ENCODE measurements at places on chromosomes 7 and 10.

DNA sequence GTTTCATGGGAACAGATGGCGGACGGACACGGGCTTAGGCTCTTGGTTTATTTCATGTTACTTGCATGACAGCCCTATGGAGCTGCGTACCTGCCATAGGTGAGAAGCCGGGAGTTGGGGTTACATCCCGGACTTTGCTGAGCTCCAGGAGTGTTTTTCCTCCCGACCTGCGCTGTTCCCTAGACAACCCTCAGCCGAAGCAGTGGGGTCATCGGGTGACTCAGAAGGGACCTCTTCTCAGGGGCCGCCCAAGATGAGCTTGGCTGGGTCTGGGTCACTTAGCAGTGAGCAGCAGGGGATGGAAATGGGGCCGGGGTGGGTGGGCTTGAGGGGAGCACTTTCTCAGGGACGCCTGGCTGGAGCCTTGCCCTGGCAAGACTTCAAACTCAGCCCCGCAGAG, 11.9 kb downstream of the CUX1 start:
- no peak for DNase-seq

DNA sequence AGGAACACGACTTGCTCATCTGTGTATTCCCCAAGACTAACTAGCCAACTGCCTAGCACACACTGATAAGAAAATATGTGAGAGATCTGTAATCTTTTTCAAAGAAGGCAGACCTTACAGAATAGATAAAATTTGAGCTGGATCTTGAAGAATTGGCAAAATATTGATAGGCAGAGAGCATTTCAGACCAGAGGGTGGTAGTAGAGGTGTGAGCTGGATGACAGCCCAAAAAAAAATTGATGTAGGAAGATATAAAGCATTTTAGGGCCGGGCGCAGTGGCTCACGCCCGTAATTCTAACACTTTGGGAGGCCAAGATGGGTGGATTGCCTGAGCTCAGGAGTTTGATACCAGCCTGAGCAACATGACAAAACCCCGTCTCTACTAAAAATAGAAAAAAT, 1.2 kb upstream of the ZNF746 start:
- DNase-seq = no peak

GRCh38 chr10:113213035-113213434, 263.0 kb downstream of the TCF7L2 start:
- DNase-seq = no peak

- DNase-seq = no peak
These were observed 1.9 kb upstream of the EN2 start for GRCh38 chr7:155455776-155456737.

DNA sequence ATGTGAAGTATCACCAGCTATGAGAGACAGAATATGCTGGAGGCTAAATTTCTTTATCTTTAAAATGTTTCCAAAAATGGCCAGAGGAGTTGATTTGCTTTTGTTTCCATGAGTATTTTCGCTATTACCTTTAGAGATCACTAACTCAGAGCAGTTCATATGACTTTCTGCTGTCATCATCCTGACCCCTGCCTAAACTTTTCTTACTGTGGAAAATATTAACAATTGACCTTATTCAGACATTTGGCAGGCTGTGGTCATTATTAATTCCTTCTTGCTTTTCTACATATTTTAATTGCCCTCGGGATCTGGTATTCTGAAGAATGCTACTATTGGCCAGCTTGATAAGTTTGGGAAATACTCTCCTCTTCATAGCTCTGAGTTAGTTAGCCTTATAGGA, 156.5 kb downstream of the EXOC4 start:
- no peak for DNase-seq

- no peak for DNase-seq
These were observed at the start of gene FGL2 for GRCh38 chr7:77199013-77199966. Gene FGL2, minus strand, starts transcription at chr7:77199819. Its CDS starts 26 bp downstream, at chr7:77199793.

GRCh38 chr7:134174795-134175261, 47.7 kb downstream of the LRGUK start:
- DNase-seq = peak; percentile 29

DNA sequence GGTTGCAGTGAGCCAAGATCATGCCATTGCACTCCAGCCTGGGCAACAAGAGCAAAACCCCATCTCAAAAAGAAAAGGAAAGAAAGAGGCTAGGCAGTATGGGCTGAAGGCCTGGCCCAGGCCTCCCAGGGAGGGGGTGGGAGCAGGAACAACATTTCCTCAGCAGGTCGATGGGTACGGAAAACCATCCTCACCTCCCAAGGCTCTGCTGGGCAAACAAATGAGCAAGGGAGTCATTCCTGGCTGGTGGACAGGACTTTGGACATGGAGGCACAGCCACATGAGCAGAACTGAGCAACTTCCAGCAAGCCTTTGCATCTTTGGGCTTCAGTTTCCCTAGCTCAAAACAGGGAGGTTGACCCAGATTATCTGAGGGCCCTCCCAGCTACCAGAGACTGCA, 13.0 kb downstream of the OGDHL start:
- no peak for DNase-seq

DNA sequence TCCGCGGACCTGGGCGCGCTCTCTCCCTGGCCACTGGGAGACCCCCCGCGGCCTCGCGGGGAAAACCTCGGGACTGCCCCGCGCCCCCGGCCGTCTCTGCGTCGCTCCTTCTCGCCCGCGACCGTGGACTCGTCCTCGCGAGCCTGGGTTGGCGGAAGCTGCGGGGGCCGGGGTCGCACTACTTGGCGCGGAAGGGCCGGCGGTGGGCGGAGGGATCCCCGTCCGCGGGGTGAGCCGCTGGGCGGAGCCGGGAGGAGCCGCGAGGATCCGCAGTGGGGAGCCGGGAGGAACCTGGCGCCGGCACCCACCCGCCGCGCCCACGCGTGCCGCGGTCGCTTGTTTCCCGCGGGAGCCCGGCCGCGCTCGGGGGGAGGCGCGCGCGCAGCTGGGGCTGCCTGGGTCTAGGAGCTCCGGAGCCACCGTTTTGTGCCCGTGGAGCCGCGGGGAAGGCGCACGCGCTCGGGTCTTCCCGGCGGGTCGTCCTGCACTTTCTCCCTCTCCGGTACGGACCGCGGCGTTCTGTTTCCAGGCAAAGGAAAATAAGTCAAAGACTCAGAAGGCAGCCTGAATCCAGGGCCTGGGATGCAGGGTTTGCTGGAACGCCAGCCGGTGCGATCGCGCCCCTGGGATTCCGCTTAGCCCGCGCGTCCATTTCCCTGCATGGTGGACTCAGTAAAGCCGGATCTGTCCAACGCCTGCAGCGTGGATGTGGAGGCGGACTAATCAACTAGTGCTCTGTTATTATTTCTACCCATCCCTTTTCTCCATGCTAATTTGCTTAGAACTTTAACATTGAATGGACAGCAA, 28.7 kb upstream of the KMT2C start:
- peak; percentile 83 for DNase-seq

GRCh38 chr10:122310311-122311050, 39.4 kb downstream of the BTBD16 start:
- DNase-seq = no peak

DNA sequence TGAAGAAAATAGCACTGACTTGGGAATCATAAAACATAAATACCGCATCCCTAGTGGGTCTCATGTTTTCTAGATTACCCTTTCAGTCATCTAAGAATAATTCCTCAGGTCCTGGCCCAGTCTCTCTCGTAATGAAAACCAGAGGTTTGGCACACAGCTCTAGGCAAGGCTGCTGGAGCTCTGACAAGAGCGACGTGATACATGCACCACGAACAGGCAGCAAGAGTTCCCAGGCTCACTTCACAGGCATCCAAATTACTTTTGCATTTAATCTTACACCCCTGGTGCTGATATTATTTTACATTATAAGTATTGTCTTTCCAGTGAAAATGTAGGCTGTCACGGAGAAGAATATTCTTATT, 105.2 kb downstream of the THSD7A start:
- DNase-seq = no peak

DNA sequence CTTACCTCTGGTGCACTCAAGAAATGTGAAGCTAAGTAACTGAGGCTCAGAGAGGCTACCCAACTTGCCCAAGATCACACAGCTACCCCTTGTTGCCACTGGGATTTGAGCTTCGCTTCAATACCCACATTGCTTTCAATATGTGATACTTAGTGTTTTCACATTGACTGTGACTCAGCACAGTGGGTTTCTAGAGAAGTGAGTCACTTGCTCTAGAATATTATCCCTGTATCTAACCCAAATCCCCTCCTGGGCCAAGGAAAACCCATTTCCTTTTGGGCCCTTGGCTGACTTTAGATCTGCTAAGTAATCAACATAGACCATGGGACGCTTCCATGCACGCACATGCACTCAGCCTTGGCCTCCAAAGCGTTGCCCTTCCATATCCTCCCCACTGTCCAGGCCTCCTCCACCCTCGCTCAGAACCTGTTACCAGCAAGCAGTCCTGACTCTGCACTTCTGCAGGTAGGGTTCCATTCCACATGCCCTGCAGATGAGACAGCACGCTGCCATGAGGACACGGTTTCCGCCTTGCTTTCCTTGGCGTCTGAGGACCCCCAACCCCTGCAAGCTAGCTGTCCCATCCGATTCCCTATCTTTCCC, 87.7 kb upstream of the CHST15 start:
- DNase-seq = peak; percentile 13

DNA sequence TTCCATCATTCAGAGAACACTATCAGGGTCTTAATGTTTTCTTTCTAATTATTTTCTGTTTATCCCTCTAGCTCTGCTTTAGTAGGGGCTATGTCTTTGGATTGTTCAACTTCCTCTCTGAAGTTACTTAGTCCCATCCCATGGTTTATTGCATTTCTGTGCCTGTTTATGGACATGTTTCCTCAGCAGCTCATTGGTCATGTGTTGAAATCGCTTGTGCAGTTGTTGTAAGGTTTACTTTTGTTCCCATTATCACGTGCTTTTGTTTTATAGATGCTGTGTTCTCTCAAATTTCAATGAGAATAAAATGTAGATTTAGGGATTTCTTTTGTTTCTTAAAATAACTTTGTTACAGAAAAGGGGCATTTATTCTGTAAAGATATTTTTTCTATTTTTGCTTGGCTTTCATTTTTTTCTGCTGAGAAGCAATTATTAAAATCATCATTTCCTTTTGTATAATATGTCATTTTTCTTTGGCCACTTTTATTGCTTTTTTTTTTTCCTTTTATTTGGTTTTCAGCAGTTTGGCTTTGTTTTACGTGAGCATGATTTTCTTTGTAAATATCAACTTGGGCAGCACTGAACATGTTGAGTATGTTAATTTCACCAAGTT, 110.9 kb downstream of the CCDC7 start:
- DNase-seq = no peak

GRCh38 chr7:91431601-91432000, 167.4 kb downstream of the FZD1 start:
- no peak for DNase-seq

DNA sequence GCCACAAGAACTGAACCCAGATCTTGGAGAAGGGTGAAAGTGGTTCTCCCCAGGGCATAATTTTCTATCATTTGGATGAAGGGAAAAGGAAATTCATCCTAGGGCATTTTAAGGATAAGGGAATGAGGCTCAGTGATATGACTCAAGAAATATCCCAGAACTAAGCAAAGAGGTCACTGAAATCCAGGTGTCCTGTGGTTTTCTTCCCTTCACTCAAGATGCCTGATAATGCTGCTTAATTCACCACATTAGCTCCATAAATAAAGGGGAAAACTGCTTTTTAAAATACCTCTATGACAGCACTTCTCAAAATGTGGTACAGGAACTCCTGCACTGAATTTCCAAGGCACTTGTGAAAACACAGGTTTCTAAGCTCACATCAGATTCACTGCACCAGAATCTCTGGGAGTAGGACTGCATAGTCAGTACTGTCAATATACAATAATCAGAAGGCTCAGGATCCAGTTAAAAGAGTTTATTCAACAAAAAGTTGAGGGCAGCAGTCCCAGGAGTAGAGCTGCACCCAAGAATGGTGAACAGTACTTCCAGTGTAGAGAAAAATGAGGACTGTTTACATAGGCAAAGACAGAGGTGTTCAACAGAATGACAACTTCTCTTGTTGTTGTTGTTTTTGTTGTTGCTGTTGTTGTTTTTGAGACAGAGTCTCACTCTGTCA, 2.9 kb downstream of the IFIT3 start:
- DNase-seq = no peak

GRCh38 chr7:159317294-159317693, 172.6 kb upstream of the VIPR2 start:
- peak; percentile 29 for DNase-seq

DNA sequence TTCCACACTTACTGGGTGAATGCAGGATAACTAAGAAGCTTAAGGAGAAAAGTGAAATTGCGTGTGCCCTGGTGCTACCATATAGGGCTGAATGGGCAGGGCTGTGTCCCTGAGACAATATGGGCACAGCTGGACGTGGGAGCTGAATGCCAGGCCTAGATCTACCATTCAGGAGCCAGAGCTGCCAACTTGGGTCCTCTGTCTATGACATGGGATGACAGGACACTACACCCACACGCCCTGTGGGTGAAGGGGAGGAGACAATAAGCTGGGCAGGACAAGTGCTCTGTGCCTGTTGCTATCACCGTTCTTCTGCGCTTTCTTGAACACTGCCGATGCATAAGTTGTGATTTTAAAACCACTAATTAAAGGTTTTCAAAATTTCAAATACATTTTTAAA, 293.9 kb downstream of the TNS3 start:
- DNase-seq = no peak

DNA sequence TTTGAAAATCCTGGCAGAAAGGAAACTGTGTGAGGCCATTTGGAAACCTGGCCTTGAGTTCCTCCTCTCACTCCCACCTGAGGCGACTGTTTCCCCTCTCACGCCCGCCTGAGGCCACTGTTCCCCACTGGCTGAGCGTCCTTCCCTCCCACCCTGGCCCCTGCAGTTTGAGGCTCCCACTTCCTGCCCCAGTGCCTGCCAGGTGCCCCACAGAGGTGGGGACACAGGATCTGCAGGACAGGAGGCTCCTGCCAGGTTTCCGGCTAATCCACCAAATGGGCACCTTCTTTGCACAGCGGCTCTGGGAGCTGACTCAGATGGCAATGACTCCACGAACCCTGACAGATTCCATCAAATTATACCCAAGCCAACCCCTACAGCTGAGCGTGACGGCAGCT, 24.3 kb upstream of the LARP4B start:
- DNase-seq = no peak

DNA sequence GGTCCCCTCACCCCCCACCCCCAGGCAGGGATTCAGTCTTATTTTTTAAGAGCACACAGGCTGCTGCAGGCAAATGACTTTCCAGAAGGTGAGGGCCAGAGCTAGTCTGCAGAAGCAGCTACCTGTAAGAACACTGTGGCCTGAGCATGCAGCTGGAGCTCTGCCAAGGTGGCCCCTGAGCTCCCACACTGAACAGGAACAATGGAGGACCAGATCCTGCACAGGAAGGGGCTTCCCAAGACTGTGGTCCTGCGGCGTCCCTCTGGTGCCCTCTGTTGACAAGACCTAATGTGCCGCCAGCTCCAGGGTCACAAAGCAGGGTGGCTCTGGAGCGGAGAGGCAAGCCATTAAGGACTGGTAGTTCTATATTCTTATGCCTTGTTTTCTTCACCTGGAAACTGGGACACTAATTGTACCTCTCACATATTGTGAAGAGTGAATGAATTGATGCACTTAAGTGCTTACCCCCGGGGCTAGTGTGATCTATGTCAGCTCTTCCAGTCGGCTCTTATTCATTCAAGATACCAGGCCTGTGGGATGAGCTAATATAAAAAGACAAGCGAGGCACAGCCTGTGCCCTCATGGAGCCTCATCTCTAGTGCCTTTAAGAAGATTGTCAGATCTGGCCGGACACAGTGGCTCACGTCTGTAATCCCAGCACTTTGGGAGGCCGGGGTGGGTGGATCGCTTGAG, 8.0 kb upstream of the BEND7 start:
- peak; percentile 57 for DNase-seq

- peak; percentile 6 for DNase-seq
These were observed 194.7 kb upstream of the SEMA3A start for GRCh38 chr7:84389242-84389641.

- DNase-seq = no peak
These were observed 86.3 kb downstream of the LCOR start for GRCh38 chr10:96918214-96919002.

GRCh38 chr10:60576130-60577069, 186.7 kb upstream of the ANK3 start:
- DNase-seq = peak; percentile 35

Measured in common myeloid progenitor, CD34-positive (primary cell).